Sciatic nerve (tissue), 2 donors: ENCODE measurements at places on chromosomes 11 and 22. TPM values are rescaled to one million over a fixed set of nuclear protein-coding genes. Genes with fewer than 3 reads are reported as not detected.

GRCh38 chr11:8567602-8568198 is 26.3 kb downstream of the STK33 start:
- DNase-seq: no peak

DNA sequence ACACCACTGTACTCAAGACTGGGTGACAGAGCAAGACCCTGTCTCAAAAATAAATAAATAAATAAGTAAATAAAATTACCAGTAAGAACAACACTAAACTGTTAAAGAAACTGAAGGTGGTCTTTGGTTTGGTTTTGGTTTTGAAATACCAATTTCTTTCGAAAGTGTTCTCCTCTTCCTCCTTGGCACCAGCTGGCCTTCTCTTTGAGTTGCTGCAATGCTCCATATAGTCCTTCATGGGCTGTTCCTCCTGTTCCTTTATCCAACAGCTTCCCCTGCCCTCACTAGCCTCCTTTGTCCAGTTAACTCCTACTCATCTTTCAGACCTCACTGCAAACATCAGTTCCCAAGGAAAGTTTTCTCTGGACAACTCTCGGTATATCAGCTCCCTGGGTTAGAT is 5.0 kb upstream of the UVRAG start:
- DNase-seq: no peak

- DNase-seq: no peak
These were observed 10.6 kb downstream of the PLEKHB1 start for GRCh38 chr11:73656985-73657384.

DNA sequence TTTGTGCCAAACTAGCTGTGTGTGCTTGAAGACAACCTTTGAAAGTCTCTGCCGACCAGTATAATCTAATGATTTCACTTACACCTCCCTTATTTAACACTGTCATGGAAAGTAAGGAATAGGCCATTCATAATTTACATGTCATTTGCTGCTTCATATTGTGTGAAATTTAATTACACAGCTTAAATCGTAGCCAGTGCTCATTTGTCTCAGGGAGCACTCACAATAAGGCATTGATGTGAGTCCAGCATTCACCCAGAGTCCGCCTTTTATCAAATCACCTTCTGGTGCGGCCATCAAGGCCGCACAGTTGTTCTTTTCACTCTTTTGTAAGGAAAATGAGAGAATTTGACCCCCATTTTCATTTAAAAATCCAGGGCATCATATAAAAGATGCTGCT is 46.9 kb downstream of the PAX6 start:
- no peak for DNase-seq

GRCh38 chr11:8867931-8868631 is 42.9 kb upstream of the AKIP1 start:
- DNase-seq: no peak

- DNase-seq: no peak
These were observed 23.6 kb downstream of the MORC2 start for GRCh38 chr22:30944986-30945385.

- DNase-seq: no peak
These were observed 563 bp downstream of the GATD1 start for GRCh38 chr11:776561-777287.

- DNase-seq: no peak
These were observed 360.8 kb downstream of the TBC1D22A start for GRCh38 chr22:47123006-47123826.

- no peak for DNase-seq
These were observed 36.7 kb upstream of the SESN3 start for GRCh38 chr11:95267601-95268213.

DNA sequence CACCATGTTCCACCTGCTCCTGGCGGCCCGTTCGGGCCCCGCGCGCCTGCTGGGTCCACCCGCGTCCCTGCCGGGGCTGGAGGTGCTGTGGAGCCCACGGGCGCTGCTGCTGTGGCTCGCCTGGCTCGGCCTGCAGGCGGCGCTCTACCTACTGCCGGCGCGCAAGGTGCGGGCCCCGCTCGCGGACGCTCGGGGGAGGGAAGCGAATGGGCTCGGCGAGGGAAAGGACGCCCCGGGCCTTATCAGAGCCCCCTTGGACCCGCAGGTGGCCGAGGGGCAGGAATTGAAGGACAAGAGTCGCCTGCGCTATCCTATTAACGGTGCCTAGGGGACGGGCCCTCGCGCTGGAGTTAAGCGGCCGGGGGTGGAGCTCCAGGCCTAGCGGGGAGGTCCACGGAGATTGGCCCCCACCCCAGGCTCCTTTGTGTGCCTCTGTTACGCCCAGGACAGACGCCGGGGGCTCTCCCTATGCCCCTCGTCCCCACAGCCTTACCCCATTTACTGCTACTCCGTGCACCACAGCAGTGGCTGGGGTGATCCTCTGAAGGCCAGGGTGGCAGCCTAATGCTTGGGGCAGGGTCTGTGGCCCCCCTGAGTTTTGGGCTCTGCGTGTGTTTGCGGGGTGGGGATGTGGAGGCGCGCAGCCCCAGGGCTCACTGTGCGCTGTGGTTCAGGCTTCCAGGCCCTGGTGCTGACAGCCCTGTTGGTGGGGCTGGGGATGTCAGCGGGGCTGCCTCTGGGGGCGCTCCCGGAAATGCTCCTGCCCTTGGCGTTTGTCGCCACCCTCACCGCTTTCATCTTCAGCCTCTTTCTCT is 1.1 kb downstream of the TM7SF2 start:
- DNase-seq: peak; percentile 64

DNA sequence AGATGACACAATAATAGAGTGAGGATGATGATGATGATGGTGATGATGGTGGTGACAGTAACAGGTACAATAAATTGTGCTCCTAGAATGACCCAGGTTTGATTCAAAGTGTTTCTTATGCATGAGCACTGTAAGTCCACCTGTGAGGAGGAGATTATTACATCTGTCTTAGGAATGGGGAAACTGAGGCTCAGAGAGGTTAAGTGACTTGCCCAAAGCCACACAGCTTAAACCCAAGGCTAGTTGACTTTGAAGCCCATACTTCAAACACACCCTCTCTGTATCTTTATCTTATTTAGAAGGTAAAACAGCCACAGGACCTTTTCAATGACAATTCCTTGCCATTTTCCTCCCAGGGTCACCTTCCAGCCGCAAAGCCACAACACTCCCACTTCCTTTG is 88.9 kb downstream of the MIAT start:
- DNase-seq: no peak

GRCh38 chr22:49667236-49667635 is 160.4 kb downstream of the BRD1 start:
- DNase-seq: peak; percentile 61

- DNase-seq: no peak
These were observed 99.5 kb downstream of the BCR start for GRCh38 chr22:23279781-23280180.

DNA sequence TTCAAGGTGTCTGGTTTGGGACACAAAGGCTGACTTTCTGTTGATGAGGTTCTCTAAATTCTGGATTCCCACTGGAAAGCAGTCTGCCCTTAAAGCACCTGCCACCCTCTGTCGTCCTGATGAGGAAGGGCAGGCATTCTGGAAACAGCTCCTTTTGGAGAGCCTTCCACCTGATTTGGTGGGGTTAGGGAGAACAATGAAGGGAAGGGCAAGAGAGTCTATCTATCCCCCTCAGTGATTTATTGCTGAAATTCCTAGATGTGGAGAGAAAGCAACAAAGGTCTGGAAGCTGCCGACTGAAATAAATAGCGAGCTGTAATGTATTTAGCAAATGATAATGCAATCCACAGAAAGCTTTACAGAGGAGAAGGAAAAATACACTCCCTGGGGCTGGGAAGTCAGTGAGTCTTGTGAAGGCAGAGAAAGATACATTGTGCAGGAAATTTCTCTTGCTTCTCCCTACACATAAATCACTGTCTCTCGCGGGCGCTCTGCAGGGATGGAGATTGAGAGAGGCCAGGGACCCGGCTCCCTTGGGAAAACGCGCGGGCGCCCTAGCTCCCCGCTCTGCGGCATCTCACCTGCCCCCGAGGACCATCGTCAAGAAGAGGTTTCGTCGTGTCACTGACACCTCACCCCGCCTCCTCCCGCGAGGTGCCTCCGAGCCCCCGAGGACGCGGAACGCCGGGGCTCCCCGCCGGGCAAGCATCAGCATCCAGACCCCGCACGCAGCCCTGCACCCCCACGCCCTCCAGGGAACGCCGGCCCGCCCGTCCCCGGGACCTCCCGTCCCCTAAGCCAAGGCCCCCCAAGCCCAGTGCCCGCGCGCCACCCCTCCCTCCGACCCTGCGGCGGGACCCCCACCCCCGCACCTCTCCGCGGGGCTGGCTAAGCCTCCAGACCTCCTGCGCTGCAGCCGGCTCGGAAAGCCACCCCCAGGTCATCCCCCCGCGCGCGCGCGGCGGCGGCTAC is 673 bp downstream of the CDON start:
- DNase-seq: peak; percentile 76

- DNase-seq: no peak
These were observed 42.3 kb upstream of the NFRKB start for GRCh38 chr11:129937592-129938238.

DNA sequence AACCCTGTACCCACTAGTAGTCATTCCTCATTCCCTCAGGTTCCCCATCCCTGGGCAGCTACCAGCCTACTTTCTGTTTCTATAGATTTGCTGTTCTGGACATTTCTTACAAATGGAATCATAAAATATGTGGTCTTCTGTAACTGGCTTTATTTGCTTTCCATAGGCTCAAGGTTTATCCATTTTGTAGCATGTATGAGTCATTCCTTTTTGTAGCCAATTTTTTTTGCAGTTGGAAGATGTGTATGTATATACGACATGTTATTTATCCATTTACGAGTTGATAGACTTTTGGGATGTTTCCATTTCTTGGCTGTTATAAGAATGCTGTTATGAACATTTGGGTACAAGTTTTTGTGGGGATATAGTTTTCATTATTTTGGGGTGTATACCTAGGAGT is 130.6 kb downstream of the WNT11 start:
- no peak for DNase-seq

DNA sequence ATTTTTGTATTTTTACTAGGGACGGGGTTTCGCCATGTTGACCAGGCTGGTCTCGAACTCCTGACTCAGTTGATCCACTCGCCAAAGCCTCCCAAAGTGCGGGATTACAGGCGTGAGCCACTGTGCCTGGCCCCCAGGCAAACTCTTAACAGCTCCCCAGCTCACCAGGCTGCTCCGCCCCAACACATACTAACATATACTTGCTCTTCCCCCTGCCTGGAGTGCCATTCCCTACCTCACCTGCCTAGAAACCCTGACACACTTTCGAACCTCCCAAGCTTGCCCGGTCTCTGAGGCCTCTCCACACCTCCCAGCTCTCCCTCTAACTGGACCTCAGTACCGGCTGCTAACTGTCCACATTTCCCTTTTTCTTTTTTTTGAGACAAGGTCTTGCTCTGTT is 8.5 kb downstream of the MAP4K2 start:
- peak; percentile 42 for DNase-seq

Gene OR8G5
- not detected for total RNA-seq

Gene TRIM66
- 21.1 TPM for total RNA-seq

Gene ZNF214
- 8.3 TPM for total RNA-seq

Gene DEUP1
- not detected for total RNA-seq

Gene PRAME
- 0.27 TPM for total RNA-seq

Gene CBY1
- total RNA-seq: 31.4 TPM

Gene OR10S1
- not detected for total RNA-seq

Gene RPS25
- total RNA-seq: 815 TPM
